Adrenal gland (tissue), 19 donors: ENCODE measurements at places on chromosomes 2 and 18. TPM values are rescaled to one million over a fixed set of nuclear protein-coding genes. Genes with fewer than 3 reads are reported as not detected.

DNA sequence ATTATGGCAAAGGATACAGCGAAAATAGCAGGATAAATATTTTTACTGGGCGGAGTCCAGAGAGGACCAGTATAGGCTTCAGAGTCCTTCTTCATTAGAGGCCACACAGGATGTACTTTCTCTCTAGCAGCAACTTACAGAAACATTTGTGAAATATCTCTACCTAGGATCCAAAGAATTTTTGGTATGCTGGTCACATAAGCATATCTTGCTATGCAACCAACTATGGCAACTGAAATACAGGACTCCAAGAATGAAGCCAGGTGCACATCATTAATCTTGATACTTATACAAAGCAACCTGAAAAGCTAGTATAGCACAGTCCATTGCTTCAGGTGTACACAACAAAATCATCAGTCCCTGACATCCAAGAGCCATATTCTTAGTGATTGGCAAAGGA lies 59.1 kb upstream of the NABP1 start:
- no peak overlapping the region for H3K27ac ChIP-seq
- no peak for DNase-seq
- H3K36me3 ChIP-seq = no peaks in the 10 kb centered on the region
- H3K27me3 ChIP-seq = no peaks in the 10 kb centered on the region

GRCh38 chr2:30336084-30336483 lies 104.8 kb downstream of the LBH start:
- H3K27me3 ChIP-seq = no peaks in the 10 kb centered on the region
- no peak overlapping the region for H3K4me3 ChIP-seq
- no peak for DNase-seq
- H3K36me3 ChIP-seq = no peaks in the 10 kb centered on the region
- no peaks in the 10 kb centered on the region for H3K4me1 ChIP-seq
- no peak overlapping the region for H3K27ac ChIP-seq

- DNase-seq = no peak
- H3K27me3 ChIP-seq = no peaks in the 10 kb centered on the region
- no peaks in the 10 kb centered on the region for H3K36me3 ChIP-seq
- no peak overlapping the region for H3K27ac ChIP-seq
- H3K4me1 ChIP-seq = peaks cover 8% of the 10 kb centered on the region
- H3K4me3 ChIP-seq = no peak overlapping the region
Observed at GRCh38 chr18:59763541-59764136, 66.4 kb upstream of the CCBE1 start.

Gene ZSWIM2
- total RNA-seq = not detected

DNA sequence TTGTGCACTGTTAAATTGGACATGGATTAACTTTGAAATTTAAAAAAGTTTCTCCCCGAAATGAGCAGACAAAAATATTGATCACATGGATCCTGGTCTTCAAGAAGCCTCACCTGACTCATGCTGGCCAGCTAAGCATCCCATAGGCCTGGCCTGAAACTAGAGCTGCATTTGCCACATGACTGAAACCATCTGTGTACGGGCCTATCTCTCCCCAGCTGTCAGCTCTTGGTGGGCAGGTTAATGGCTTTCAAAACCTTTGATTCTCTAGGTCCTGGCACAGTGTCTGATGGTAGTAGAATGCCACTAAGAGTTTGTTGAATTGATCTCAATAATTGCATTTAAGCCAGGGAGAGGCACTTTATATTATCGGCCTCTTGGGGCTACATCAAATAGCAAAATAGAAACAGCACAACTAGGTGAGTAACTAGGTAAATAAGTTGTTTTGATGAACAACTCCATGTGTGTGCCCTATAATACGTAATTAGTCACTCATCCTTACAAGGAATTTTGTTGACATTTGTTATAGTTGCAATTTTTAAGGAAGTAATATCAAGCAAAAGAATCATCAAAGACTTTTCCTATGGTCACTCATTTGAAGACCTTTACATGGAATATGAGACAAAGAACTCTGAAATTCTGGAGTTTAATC lies 251.1 kb downstream of the SP3 start:
- H3K36me3 ChIP-seq = no peaks in the 10 kb centered on the region
- H3K27me3 ChIP-seq = no peaks in the 10 kb centered on the region
- no peaks in the 10 kb centered on the region for H3K4me1 ChIP-seq
- H3K4me3 ChIP-seq = no peak overlapping the region
